ENCODE measurements at places on chromosomes 6 and 20.

DNA sequence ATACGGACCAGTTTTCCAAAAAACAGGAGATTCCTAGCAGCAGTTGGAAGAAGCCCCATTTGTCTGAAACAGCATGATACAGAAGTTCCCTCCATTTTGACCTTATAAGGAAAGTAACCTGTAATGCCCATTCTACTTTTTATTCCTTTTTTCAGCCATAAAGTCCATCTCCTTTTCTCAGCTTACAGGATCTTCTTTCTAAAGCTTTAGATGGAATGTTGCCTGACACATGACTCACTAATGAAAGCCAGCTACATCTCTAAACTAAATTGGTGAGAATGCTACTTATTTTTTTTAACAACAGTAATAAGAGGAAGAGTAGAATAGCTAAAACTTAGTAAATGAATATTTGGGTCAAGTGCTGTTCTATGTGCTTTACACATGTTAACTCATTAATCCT lies 234.1 kb downstream of the CDH26 start:
- DNase-seq: no peak

DNA sequence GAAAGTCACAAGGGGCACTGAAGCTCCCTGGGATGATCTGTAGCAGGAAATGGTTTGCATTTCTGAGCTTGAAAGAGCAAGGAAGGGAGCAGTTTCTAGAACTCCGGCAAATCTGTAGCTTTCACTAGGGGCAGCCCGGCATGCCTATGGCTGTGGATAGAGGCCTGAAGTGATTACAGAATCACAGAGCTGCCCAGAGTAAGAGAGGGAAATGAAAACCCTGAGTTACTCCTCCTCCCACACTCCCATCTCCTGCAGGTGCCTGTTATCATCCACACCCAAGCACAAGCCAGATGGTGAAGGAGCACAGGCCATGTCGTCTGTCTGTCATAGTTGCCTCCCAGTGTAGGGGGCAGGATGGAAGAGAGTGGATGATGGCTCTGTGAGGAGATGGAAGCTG lies 37.1 kb downstream of the HLA-F start:
- DNase-seq: no peak

GRCh38 chr6:126300735-126301134 lies 39.2 kb upstream of the CENPW start:
- DNase-seq: peak; percentile 2

GRCh38 chr6:170435766-170436165 lies 117.3 kb downstream of the PSMB1 start:
- DNase-seq: no peak

DNA sequence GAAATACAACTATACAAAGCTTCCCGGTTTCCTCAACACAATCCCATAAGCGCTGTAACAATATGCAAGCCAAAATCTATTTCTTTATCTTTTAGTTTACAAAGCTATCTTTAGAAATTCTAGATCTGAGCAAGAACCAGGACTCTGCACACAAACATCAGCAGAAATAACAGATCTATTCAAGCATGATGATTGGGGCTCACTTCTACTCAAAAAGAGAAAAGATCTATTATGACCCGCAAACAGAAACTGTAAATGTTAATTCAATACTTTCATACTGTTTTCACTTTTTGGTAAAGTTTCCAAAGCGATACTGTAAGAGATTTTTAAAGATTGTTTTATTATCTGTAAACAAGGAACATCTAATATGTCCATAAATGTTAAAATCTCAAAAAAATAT lies 86.6 kb downstream of the SESN1 start:
- peak; percentile 12 for DNase-seq

- DNase-seq: no peak
These were observed 7.0 kb downstream of the DNAAF9 start for GRCh38 chr20:3400260-3401155.

DNA sequence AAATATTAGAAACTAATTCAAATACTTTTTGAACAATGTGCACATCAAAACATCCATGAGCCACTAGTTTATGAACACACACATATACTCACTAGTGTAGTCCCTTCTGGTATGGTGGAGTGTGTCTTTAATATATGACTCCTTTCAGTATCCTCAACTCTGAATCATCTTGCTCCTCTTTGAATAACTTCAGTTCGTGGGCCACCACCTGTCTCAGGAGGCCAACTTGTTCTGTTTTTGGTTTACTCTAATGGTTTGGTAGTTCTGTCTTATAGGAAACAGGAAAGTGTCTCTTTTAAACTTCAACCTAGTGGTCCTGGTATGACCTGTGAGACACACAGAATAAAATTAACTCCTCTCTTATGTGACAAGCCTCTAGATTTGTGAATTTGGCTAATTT lies 55.6 kb downstream of the ZNF292 start:
- DNase-seq: no peak

DNA sequence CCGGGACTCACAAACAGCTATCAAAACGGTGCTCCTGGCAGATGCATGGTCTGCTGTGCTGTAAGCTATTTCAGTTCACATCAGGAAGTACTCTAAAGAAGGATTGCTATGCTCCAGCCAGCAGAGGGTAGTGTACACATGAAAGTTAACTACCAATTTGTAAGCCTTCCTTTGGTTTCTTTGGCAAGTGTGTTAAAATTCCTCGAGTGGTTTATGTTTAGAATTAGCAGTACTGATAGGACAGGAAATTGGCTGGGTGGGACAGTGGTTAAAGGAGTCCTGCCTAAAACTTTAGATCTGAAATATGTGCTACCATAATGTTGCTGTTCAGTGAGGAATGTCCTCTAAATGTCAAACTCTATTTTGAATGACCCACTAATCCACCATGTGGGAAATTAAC lies 47.4 kb downstream of the TRMT11 start:
- DNase-seq: peak; percentile 95

DNA sequence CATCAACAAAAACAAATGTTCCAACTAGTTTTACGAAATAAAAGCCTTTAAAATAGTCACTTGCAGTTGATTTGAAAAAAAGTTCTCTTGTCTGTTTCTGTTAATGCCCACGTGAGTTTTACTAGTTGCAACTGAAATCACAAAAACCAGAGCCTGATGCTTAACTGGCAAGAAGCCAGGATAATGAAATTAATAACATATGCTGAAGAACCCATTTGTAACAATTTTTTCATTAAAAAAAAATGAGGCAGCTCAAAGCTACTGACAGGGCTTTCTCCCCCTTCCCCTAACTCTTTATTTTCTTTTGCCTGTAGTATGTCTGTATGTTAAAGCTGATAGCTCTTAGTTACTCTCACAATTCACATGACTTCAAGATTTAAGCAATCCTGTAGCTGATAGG lies 132.7 kb upstream of the EYA4 start:
- peak; percentile 39 for DNase-seq

DNA sequence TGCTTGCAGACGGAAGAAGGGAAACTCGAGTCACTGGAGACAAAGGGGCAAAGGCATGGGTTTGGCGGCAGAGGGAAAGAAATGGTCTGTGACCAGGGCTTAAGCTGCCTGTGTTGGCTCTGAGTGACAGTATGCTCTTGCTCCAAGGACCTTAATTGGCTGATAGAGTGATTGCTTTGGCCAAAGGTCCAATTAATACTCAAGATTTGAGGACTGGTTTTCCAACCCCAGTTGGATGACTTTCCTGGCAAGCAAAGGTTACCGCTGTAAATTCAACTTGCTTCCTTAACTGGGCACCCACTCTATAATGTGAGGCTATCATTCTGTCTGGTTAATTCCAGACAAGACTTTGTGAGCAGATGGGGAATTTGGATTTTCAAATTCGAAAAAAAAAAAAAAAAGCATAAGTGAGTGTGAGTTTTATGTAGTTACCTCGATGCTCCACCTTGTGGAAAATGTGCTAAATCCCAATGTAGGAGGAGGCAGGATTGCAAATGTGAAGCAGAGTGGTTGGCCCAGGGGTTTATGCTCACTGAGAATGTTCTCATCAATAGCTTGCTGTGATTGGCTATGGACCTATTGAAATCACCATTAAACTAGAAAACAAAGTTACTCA lies 150.7 kb upstream of the GMDS start:
- DNase-seq: no peak

DNA sequence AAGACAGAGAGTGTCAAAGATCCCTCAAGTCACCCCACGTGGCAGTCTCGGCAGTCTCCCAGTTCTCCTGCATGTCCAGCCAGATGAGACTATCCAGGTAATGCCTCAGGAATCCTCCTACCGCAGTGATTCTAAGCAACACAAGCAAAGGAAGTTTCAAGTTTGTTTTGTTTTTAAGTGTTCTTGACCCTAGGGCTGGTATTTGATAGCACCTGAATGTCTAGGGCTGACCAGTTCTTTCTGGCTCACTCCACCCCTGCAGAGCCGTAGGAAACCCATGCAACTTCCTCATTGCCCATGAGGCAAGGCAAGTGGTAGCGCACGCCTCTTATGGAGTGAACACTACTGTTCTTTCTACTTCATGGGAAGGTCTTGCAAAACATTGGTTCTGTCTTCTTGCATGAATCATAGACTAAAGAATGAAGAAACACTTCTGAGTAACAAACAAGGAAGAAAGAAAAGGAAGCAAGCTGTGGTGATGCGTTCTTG lies 24.8 kb upstream of the FOXQ1 start:
- peak; percentile 88 for DNase-seq

DNA sequence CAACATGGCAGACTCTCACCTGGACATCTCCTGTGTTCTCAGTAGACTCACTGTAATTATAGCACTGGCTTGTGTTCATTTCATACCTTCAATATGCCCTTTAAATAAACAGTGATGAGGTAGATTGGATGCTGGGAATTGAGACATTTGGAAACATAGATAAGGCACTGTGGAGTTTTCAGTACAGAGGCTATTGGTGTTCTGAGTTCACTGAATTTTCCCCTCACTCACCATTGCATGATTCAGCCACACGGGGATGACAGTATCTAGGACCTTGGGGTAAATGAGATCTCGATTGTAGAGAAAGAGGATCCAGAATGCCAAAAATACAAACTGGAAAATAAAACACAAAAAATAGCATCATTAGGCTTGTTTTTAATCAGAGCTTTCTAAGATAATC lies 12.6 kb downstream of the ADTRP start:
- DNase-seq: peak; percentile 31

- DNase-seq: peak; percentile 29
These were observed 527.8 kb upstream of the RNF217 start for GRCh38 chr6:124434421-124434820.

GRCh38 chr6:113202852-113203714 lies 654.1 kb upstream of the MARCKS start:
- DNase-seq: no peak

- DNase-seq: no peak
These were observed 40.5 kb upstream of the ZNF831 start for GRCh38 chr20:59123011-59123677.

DNA sequence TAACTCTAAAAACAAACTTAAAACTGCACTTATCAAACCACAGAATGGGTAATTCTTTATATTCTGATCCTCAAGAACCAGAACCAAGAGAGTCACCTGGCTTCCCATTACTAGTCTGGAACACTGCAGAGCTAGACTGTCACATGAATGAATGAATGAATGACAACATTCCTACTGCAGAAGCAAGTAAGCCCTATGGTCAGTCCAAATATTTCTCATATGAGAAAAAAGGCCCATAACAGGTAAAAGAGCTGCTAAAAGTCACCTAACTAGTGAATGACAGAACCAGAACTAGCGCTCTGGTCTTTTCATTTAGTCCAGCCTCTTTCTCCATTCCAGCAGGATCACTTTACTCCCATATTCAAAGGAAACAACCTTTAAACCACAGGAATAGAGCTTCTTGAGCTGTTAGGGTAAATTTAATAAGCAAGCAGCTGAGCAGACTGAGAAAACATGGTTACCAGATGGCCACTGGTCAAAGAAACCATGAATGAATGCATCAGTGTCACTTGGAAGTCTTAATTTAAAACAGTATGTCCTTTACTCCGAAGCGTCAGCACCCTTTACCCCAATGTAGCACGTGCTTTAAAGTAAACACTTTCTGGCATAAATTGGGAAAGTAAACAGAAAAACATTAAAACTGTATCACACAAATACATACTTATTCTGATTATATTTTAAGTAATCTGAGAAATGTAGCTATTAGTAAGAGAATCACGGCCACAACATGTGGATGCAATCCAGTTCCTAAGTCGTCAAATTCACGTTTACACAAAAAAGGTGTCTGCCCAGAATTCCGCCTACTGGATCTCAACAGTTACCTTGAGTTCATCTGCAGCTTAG lies 1.4 kb downstream of the PREP start:
- DNase-seq: peak; percentile 30

- no peak for DNase-seq
These were observed 2.9 kb upstream of the HIVEP2 start for GRCh38 chr6:142947714-142948480.

DNA sequence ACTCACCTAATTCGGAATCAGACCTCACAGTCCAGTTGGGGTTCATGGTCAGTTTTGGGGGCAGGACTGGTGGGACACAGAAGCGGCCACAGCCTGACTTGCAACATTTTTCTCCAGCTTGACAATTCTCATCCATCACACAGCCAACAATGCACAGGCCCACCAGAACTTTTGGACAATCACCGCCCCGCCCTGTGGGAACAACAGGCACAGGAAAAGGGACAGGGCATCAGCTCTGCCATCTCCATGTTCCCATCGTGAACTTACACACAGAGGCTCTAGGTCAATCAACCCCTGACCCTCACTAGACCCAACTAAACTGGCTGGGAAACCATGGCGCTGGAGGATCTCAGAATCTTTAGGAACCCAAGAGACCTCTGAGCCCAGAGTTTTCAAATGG lies 16.3 kb downstream of the WFDC3 start:
- DNase-seq: no peak

All from adipocyte (in vitro differentiated cells).